SK-N-SH (cell line): ENCODE measurements at places on chromosomes 4 and X.

DNA sequence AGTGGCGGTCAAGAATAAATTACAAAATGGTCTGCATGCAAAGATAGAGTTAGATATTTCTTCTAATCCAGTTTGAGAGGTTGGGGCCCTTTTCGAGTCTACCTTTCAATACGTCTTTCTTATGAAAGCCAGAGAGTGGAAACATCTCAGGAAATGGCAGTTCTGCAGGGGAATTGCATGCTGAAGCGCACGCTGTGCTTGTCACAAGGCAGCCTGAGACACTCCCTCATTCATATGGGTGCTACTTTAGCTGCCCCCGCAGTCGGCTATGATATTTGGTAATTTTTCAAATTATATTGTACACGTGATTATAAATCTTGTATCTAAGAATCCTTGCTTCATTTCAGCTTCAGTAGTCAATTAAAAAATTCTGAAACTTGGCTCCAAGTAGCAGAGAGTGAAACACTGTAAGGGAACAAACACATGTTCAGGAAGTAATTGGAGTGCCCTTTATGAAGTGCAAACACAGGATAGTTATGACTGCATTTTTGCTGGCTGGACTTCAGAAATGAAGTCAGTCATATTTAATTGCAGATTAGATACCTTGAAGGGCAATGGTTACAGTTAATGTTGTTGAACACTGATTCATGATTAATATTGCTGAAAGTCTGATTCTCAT, 145.5 kb upstream of the NAP1L5 start:
- no peaks in the 10 kb centered on the region for H3K27me3 ChIP-seq
- DNase-seq: no peak
- H3K4me1 ChIP-seq: peaks cover 2% of the 10 kb centered on the region
- H3K36me3 ChIP-seq: no peaks in the 10 kb centered on the region
- H3K27ac ChIP-seq: no peak overlapping the region
- no peak overlapping the region for H3K4me3 ChIP-seq

DNA sequence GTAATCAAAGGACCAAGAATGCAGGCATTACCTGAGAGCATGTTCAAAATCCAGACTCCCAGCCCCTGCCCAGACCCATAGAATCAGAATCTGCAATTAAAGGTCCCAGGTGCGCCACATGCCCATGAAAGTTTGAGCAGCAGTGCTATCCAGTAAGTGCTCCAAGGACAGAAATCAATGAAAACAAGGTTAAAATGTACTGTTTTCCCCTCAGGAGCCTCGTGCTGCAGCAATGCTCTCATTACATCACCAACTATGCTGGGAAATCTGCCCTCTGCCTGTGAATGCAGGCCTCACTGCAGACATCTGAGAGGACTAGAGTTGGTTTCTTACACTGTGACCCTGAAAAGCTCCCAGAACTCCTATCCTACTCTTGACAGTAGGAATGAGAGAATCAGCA, 21.1 kb downstream of the ANXA5 start:
- H3K4me1 ChIP-seq: no peaks in the 10 kb centered on the region
- no peak overlapping the region for H3K4me3 ChIP-seq
- H3K27ac ChIP-seq: no peak overlapping the region
- no peak for DNase-seq

GRCh38 chr4:10582059-10582686, 102.4 kb downstream of the CLNK start:
- peak; percentile 27 for DNase-seq
- no peak overlapping the region for H3K27ac ChIP-seq
- peak overlapping the region; percentile 40; the same call in 1 of the 2 replicates for H3K4me3 ChIP-seq

- no peaks in the 10 kb centered on the region for H3K4me1 ChIP-seq
- no peaks in the 10 kb centered on the region for H3K36me3 ChIP-seq
- no peak overlapping the region for H3K4me3 ChIP-seq
- no peak for DNase-seq
- H3K27ac ChIP-seq: no peak overlapping the region
These were observed 1297.0 kb upstream of the TENM3 start for GRCh38 chr4:180946188-180946587.

DNA sequence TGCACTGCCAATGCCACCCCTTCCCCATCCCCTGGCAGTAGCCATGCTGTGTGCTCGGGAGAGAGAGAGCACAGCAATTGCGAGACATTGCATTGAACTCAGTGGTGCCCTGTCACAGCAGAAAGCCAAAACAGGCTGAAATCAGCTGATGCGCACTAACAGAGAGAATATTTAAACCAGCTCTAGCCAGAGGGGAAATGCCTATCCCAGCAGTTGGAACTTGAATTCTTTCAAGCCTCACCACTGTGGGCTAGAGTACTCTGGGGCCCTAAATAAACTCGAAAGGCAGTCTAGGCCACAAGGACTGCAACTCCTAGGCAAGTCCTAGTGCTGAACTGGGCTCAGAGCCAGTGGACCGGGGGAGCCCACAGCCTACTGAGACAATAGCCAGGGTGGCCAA, 17.7 kb upstream of the RP2 start:
- no peaks in the 10 kb centered on the region for H3K36me3 ChIP-seq
- DNase-seq: no peak
- H3K27me3 ChIP-seq: no peaks in the 10 kb centered on the region; the same call in 1 of the 2 replicates
- H3K4me1 ChIP-seq: no peaks in the 10 kb centered on the region
- H3K4me3 ChIP-seq: no peak overlapping the region

DNA sequence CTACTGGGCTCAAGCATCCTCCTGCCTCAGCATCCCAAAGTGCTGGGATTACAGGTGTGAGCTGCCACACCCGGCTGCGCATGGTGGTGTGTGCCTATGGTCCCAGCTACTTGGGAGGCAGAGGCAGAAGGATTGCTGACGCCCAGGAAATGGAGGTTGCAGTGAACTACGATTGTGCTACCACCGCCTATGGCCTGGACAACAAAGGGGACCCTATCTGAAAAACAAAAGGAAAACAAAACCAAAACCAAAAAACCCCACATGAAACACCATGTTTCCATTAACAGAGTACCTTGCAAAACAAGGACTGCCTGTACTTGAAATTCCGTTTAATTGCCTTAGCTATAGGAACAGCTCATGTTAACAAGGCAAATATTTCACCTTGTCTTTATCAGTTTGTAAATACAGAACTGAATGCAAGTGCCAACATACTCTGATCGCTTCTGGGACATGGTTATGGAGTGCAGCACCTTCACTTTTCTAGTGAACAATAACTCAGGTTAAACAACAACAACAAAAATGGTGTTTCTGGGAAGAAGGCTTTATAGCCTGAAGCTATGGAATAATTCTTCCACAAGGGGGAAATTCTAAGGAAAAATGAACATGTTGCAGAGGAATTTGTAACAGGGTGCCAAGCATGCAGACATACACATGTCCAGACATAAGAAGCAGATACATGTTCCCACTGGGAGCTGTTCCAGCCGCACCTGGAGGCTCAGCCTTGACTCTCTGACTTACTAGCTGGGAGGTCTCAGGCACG, 73.2 kb upstream of the STS start:
- H3K4me3 ChIP-seq: no peak overlapping the region
- H3K36me3 ChIP-seq: no peaks in the 10 kb centered on the region; the same call in 1 of the 2 replicates
- no peaks in the 10 kb centered on the region for H3K27me3 ChIP-seq
- no peak overlapping the region for H3K27ac ChIP-seq

DNA sequence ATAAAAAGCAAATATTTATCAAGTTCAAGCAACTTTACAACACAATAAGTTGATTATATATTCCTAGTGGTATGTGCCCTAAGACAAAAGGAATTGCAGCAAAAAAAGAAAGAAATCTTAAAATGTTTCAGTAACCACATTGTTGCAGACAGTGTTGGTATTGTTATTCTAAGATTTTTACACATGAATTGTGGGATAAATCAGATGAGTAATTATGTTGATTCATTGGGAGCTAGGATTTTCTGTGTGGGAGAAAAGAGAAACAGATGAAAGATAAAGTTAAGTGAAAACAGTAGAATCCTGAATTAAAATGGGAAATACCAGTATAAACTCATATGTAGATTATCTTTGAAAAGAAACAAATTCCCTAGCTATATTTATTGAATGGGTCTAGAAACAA, 362.4 kb downstream of the PPP3CA start:
- H3K4me3 ChIP-seq: no peak overlapping the region
- no peaks in the 10 kb centered on the region; the same call in 1 of the 2 replicates for H3K4me1 ChIP-seq
- no peaks in the 10 kb centered on the region for H3K36me3 ChIP-seq
- no peak overlapping the region for H3K27ac ChIP-seq
- no peak for DNase-seq

GRCh38 chrX:51825436-51825835, 68.0 kb upstream of the MAGED1 start:
- H3K36me3 ChIP-seq: no peaks in the 10 kb centered on the region
- no peak for DNase-seq
- H3K27me3 ChIP-seq: no peaks in the 10 kb centered on the region
- H3K4me1 ChIP-seq: no peaks in the 10 kb centered on the region

- H3K27me3 ChIP-seq: no peaks in the 10 kb centered on the region
- H3K36me3 ChIP-seq: no peaks in the 10 kb centered on the region
- H3K27ac ChIP-seq: peak overlapping the region; percentile 39; the same call in 1 of the 2 replicates
- no peak overlapping the region for H3K4me3 ChIP-seq
- H3K4me1 ChIP-seq: peaks cover 22% of the 10 kb centered on the region
These were observed 58.8 kb downstream of the RHOH start for GRCh38 chr4:40255393-40256281.

DNA sequence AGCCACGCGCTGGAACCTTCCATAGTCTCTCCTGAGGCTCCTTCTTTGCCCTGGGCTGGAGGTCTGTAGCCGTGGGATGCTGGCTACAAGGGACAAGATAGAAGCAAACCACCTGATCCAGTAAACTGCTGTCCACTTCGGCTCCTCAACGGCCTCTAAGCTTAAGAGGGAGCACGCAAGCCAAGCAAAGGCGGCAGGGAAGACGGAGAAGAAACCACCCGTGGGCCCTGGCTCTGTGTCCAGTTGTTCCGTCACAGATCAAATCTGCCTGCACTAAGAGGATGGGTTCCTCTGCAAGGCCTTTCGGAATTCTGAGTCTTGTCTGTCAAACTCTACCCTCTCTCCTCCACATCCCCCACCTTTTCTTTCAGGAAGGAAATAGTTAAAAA, 401 bp upstream of the EDNRA start:
- H3K4me3 ChIP-seq: peak overlapping the region; percentile 63
- H3K36me3 ChIP-seq: no peaks in the 10 kb centered on the region
- peaks cover 20% of the 10 kb centered on the region; the same call in 1 of the 2 replicates for H3K4me1 ChIP-seq
- H3K27me3 ChIP-seq: no peaks in the 10 kb centered on the region
- H3K27ac ChIP-seq: no peak overlapping the region; the same call in 1 of the 2 replicates
- DNase-seq: no peak

DNA sequence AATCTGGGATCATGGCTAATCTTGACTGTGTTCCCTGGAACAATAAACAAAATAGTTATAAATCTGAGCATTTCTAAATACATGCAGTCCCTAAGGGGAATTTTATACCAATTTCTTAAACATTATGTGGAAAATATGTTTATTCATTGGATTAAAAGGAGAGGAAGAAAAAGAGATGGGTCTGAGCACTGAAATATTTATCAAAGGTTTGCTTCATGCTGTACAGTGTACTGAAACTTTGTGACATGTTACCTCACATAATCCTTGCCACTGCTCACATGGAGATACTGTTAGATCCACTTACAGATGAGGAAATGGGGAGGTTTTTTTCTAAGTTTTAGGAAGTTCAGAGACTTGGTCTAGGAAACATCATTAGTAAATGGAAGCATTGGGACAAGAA, 443.6 kb downstream of the SPRY1 start:
- H3K36me3 ChIP-seq: no peaks in the 10 kb centered on the region
- H3K27me3 ChIP-seq: no peaks in the 10 kb centered on the region
- no peak for DNase-seq
- no peak overlapping the region for H3K4me3 ChIP-seq
- H3K27ac ChIP-seq: no peak overlapping the region
- peaks cover 3% of the 10 kb centered on the region for H3K4me1 ChIP-seq

DNA sequence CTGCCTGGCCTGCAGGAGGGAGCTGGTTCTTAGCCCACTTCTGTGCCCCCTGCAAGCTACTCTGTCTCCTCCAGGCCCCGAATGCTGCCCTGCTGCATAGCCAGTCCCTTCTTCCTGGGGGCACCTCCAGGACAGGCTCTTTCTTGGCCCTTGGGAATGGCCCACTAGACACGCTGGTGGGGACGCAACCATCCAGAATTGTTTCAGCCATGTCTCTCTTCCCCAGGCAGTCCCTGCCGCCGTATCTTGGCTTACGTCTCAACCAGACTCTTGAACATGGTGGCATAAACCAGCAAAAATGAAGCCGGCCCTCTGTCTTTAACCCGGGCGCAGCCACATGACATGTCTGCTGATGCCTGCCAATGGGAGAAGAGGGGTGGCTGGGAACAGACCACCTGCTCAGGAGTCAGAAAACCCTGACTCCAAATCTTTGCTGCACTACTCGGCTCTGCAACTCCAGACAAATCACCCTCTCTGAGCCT, 9.0 kb downstream of the LRPAP1 start:
- no peaks in the 10 kb centered on the region for H3K4me1 ChIP-seq
- H3K4me3 ChIP-seq: no peak overlapping the region
- H3K27ac ChIP-seq: no peak overlapping the region
- H3K27me3 ChIP-seq: no peaks in the 10 kb centered on the region
- DNase-seq: no peak

GRCh38 chr4:169975838-169976796, 50.1 kb downstream of the MFAP3L start:
- no peaks in the 10 kb centered on the region for H3K27me3 ChIP-seq
- no peak overlapping the region for H3K27ac ChIP-seq
- H3K4me1 ChIP-seq: peaks cover 16% of the 10 kb centered on the region

DNA sequence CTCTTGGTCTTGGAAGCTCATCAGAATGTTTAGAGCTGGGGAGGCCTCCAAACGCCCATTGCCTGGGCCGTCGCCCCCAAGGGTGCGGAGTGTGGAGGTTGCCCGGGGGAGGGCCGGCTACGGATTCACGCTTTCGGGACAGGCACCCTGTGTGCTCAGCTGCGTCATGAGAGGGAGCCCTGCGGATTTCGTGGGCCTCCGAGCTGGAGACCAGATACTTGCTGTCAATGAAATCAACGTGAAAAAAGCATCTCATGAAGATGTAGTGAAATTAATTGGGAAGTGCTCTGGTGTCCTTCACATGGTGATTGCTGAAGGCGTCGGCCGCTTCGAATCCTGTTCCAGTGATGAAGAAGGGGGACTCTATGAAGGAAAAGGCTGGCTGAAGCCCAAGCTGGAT, 23.3 kb downstream of the RGS12 start:
- no peaks in the 10 kb centered on the region for H3K4me1 ChIP-seq
- no peak overlapping the region for H3K4me3 ChIP-seq
- H3K27ac ChIP-seq: no peak overlapping the region
- H3K27me3 ChIP-seq: no peaks in the 10 kb centered on the region

DNA sequence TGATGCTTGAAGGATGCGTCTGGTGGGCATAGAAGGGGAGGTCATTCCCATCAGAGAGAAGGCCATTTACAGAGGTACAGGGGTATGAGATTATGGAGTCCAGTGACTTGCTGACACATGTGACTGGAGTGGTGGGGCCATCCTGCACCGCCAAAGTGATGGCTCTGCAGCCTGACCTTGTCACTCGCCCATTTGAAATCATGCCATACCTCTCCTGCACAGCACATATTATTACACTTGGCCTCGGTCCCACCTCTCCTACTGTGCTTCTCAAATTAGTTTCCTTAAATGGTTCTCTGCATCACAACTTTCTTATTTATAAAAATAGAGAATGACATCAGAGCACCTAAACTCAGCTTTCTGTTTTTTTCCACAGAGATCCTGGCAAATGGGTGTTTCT, 60.7 kb upstream of the HAND2 start:
- no peak overlapping the region for H3K27ac ChIP-seq
- peaks cover 3% of the 10 kb centered on the region; the same call in 1 of the 2 replicates for H3K4me1 ChIP-seq
- H3K4me3 ChIP-seq: no peak overlapping the region
